Stimulated activated CD8-positive, alpha-beta memory T cell treated with anti-CD3 and anti-CD28 coated beads, Interleukin-15, amount 100 ng/mL, for 4 hours (primary cell): ENCODE measurements at places on chromosomes 12 and 14.

DNA sequence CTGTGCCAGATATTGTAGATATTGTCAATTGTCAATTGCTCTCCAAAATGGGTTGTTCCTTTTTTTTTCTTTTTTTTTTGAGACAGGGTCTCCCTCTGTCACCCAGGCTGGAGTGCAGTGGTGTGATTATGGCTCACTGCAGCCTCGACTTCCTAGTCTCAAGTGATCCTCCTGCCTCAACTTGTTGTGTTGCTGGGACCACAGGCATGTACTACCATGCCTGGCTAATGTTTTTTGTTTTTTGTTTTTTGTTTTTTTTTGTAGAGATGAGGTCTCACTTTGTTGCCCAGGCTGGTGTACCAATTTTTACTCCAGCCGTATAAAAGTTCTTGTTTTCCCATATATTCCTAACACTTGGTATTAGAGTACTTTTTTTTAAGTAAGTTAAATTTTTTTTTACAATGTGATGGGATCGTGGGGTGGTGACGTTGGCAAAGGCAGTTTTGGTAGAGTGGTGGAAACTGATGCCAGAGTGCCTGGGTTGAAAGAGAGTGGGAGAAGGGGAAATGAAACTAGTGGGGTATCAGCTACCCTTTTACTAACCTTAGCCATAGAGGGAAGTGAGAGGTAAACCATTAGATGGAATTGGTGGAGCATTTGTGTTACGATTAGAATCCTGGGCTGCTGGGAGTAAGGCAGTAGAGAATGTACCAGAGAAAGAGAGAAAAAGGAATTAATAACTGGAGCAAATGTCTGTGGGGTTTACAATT, 33.0 kb upstream of the CFAP54 start:
- no peak for DNase-seq

GRCh38 chr12:108270849-108271143, 68.3 kb downstream of the CMKLR1 start:
- DNase-seq = no peak

DNA sequence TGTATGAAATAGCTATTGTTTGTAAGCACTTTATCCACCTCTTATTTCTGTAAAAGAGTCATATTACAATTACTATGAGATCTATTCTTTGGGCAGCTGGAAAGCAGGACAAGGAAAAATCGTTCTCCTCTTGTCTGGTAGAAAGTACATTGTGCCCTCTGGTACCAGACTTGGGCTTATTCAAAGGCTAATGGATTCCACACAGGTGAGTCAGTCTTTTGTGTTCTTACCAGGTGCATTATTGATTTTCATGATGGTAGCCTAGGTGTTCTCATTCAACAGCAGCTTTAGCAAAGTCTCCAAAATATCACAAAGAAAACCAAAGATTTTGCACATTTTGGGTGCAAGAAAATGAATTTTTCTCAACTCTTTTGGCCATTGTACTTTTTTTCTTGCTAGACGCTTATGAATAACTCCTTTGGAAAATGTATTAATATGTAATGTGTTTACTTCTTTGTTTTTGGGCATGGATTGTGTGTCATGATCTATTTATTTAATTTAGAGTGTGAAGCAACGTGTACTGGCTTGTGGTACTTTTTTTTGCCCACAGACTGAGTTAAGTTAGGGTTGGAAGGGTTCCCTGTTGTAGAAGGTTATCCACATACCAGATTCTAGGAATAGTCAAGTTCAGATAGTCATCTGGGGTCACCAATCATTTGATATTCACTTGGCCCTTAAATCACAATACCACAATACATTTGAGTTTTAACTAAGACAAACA, 26.2 kb downstream of the MNAT1 start:
- no peak for DNase-seq

GRCh38 chr12:132477017-132477702, 12.8 kb upstream of the FBRSL1 start:
- DNase-seq = no peak

DNA sequence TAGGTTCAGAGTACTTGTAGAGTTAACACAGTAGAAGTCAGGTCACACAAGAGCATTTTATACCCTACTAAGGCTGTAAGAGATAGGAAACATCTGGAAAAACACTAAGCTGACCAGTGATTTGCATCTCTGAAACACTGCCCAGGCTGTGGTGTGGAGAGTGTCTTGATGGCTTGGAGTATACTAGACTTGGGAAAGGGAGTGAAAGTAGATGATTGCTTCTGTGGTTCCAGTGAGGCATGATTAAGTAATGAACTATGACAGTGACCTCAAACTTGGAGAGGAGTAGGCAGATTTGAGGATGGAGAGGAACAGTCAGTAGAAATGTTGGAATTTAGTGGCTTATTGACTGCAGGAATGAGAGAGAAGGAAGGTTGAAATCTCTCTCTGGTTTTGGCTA, 201.2 kb downstream of the FLRT2 start:
- no peak for DNase-seq

DNA sequence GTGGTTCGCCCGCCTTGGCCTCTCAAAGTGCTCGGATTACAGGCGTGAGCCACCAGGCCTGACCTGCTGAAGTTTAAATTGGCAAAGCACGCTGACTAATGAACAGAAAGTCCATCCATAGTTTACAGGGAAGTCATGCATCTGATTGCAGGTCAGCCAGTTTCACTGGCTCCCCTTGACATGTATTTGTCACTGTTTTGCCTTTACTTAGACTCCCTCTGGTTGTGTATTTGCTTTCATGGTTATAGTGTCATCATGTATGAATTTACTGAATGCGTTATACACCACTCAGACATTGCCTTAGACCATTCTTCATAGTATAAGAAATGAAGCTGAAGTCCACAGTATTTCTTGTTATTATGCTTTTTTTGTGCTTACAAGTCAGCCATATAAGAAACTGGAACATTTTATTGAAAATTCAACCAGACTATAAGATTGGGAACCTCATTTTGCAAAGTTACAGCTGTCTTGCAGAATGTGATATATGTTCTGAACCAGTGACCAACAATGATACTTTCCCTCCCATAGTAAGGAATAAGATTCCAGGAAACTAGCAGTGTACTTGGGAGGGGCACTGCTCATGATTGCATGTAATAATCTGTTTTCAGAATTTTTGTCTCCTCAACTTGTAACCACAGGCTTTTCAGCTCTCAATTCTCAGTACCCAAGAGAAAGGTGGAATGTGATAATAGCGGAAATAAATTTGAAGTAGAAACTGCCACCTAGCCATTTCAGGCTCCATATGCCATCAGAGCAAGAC, 51.9 kb upstream of the ATF7IP start:
- no peak for DNase-seq

DNA sequence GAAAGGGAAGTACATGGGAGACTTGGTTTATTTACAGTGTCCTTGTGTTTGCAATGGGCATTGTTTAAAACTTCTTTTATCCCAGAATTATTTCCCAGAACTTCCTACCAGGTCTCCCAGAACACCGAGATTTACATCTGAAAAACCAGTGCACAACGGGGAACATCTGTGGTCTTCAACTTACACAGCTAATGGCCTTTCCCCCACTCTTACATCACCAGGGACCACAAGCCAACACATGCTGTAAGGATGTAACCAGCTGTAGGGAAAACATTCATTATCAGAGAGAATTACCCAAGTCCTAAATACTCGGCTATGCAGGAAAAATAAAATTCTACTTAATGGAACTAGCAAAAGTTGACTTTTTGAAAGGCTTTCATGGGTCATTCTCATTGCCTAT, 267.6 kb downstream of the DUSP6 start:
- no peak for DNase-seq

- DNase-seq = no peak
Observed at GRCh38 chr12:45121224-45121623, 70.3 kb upstream of the DBX2 start.

GRCh38 chr14:74083784-74084276, 423 bp downstream of the ALDH6A1 start:
- no peak for DNase-seq

DNA sequence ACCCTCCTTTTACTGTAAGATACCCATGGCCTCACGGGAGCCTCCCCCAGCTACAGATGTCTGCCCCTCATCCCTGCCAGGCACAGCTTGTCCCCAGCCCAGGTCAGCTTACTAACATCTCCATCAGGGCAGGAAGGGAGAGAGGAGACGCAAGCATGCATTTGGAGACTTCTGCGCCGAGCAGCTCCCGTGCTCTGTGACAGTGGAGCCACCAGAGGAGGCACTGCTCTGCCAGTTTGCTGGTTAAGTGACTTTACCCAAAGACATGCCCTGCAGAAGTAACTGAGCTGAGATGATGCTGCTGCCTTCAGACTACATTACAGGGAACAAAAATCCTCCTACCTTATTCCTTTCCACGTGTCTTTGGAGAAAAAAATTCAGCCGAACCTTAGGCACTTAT, 133.4 kb downstream of the ESRRB start:
- no peak for DNase-seq

- no peak for DNase-seq
Observed at GRCh38 chr14:95142208-95142607, 15.1 kb downstream of the DICER1 start.

DNA sequence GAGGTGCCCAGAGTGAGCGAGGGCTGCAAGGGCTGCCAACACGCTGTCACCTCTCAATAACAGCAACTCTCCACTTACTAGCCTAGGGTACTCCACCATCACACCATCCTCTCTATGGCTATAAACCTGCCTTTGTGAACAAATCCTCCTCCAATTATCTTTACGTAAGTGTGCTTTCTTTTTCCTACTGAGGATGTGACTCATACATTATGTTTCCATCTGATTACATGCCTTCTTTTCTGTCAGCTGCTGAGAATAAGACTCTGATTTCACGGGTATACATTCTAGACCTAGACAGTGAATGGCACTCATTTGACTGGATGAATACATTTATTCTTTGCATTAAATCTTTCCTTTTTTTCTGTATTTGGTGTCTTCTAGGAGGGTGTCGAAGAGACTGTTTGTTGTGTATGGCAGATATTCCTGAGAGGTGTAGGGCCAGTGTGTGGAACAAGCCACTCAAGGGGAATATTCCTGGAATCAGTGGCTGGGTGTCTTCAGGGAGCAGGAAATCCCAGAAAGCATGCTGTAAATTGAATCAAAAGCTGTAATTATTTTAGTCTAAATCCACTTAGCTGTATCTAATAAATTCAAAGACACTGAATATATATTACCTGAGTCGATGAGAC, 327.3 kb upstream of the TMTC1 start:
- no peak for DNase-seq
